Large intestine (tissue), 12 donors: ENCODE measurements at places on chromosomes 2 and 18.

DNA sequence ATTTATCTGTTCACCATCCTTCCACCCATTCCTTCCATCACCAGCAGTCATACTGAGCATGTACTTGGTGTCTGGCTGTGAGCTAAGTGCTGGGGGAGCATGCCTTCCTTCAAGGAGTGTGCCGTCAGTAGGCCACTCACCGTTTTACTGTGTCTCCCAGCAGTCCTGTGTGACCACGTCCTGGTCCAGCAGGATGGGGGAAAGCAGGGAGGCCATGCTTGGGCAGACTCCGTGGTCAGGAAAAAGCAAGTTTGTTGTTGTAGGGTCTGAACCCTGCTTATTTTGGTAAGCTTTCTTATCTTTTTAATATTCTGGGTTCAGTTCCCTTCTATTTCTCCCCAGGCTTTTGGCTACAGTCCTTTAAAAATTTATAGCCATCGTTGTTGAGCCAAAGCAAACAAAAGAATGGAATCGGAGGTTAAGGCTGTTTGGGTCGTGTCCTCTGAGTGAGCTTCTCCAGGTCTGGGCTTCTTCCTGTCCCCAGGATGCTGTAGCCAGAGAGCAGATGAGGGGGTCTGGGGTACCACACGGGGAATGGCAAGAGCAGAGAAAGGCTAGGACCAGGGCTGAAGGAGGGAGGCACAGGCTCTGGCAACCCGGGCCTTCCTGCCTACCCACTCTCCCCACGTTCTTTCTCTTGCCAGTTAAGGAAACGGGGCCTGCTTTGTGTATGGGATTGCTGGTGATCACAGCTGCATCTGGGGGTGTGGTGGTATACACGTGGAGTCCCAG lies 13.5 kb downstream of the SLC30A3 start:
- DNase-seq = no peak

GRCh38 chr18:12883372-12883683 lies 709 bp downstream of the PTPN2 start:
- DNase-seq = no peak

- no peak for DNase-seq
Measured at GRCh38 chr2:51290725-51291124, 258.8 kb upstream of the NRXN1 start.

DNA sequence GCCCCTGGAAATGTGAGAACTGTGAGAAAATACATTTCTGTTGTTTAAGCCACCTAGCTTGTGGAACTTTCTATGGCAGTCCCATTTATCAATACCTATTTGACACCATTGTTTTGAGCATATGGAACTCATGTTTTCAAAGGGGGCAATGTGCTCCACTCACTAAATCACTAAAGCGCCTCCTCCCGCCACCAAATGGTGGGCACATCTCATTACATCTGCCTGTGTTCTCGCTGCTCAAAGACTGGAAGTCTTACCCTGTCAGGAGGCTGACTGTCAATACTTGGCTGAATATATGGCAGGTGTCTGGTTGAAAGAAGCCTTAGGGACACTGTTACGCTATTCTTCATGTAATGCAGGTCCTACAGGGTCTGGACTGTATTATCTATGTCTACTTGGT lies 767.7 kb downstream of the TSN start:
- DNase-seq = no peak

DNA sequence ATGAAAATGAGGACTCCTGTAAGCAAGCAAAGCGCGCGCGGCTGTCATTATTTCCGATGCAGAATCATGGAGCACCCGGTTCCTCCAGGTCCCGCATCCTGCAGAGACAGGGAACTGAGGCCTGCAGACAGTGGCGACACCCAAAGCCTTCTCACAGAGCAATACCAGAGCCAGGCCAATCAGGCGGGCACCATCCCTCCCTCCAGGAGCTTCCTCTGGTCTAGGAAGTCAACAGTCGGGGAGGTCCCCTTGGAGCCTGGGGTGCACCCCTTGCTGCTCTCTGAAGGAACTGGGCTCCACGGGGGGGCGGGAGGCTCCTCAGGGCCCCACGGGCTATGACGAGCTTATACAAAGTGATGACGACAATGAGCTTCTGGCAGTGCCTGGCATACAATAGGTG lies 60.3 kb upstream of the HPCAL1 start:
- no peak for DNase-seq

- DNase-seq = no peak
Measured at GRCh38 chr18:44133483-44133882, 547.2 kb upstream of the SETBP1 start.

GRCh38 chr2:161139098-161139987 lies 20.9 kb upstream of the TANK start:
- no peak for DNase-seq

DNA sequence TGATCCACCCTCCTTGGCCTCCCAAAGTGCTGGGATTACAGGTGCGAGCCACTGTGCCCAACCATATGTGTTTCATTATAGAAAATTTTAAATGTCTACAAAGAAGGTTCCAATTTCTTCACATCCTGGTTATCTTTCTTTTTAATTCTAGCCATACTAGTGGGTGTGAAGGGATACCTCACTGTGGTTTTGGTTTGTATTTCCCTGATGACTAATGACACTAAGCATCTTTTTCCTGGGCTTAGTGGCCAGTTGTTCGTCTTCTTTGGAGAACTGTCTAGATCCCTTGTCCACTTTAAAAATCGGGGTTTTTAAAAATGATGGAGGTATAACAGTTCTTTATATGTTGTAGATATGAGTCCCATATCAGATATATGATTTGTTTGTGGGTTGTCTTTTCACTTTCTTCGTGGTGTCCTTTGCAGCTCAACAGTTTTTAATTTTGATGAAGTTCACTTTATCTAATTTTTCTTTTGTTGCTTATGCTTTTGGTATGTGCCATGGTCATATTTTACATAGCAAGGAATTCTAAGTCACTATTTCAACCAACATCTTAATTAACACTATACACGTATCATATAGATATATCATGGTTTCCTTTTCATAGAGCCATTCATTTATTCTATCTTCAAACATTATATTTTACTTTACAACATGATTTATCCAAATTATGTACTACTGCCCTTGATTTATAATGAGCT lies 135.0 kb upstream of the RIOK3 start:
- no peak for DNase-seq

- no peak for DNase-seq
Measured at GRCh38 chr18:42184685-42185477, 229.8 kb downstream of the PIK3C3 start.

DNA sequence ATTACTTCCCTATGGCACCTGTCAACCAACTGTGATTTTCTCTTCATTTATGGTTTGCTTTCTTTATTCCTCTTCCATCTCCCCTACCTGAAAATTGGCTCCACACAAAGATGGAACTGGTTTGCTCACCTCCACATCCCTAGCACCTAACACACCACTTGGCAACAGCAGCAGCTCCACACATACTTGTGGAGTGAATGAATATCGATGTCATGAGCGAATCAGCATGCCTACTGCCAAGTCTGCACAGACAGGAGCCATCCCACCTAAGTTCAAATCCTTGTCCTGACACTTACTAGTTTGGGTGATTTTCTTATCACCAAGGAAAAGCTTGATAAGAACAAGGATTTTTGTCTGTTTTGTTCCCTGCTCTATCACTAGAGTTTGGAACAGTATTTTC lies 191.4 kb upstream of the TMEM200C start:
- no peak for DNase-seq

DNA sequence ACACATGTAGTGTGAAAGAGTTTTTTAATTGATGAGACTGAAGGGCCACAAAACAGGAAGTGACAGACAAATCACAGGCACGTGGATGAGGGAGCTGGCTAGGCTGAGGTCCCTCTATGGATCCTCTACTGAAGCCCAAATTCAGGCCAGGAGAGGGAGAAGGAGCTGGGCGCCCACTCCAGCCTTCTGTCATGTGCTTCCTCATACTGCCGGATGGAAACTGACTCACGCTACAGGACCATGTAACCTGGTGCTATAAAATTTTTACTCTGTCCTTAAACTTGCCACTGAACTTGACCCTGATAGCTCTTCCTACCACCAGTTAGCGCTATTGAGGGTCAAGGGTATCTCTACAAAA lies 31.3 kb downstream of the PSTPIP2 start:
- no peak for DNase-seq
